ENCODE measurements at places on chromosomes 16 and 17. TPM values are rescaled to one million over a fixed set of nuclear protein-coding genes. Genes with fewer than 3 reads are reported as not detected.

DNA sequence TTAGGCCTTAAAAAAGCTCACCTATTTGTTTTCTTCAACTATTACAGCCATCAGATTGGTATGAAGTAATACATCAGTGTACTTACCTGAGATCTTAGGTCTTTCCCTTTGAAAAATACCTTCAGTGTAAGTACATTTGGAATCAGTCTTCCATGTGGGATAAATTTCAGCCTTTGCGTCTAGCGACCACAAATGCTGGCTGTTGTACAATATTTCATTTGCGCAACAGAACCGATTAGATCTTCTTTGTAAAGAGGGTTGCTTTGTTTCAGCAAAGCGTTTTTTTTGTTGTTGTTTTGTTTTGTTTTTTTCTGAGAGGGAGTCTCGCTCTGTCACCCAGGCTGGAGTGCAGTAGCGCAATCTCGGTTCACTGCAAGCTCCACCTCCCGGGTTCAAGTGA lies 394.0 kb downstream of the CPPED1 start:
- H3K27me3 ChIP-seq = no peaks in the 10 kb centered on the region
- H3K27ac ChIP-seq = no peak overlapping the region
- no peak overlapping the region for H3K4me3 ChIP-seq
- no peaks in the 10 kb centered on the region for H3K4me1 ChIP-seq
- no peaks in the 10 kb centered on the region for H3K36me3 ChIP-seq

GRCh38 chr17:58324409-58325288 lies 3.9 kb downstream of the TSPOAP1 start:
- H3K27me3 ChIP-seq = no peaks in the 10 kb centered on the region
- peaks cover 8% of the 10 kb centered on the region for H3K4me1 ChIP-seq

DNA sequence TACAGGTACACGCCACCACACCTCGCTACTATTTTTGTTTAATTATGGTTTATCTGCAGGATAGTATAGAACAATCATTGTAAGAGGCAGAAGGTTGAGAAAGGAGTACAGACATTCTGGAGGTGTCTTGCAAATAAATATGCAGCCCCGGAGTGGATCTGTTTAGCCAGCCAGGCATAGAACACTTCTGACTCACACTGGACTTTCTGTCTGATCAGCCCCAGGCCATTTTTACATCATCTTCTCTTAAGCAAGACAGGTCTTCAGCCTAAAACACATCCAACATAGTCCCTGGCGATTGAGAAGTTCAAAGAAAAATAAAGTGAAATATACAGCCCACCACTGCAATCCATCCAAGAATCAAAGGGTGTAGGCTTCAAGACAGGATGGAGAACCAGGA lies 81.4 kb downstream of the XYLT1 start:
- no peak for DNase-seq
- H3K36me3 ChIP-seq = no peaks in the 10 kb centered on the region
- H3K27me3 ChIP-seq = no peaks in the 10 kb centered on the region
- no peak overlapping the region for H3K27ac ChIP-seq
- no peak overlapping the region for H3K4me3 ChIP-seq

- peak overlapping the region; percentile 96 for H3K4me3 ChIP-seq
- H3K36me3 ChIP-seq = no peaks in the 10 kb centered on the region
- peak overlapping the region; percentile 88 for H3K27ac ChIP-seq
- no peaks in the 10 kb centered on the region for H3K27me3 ChIP-seq
- peaks cover 28% of the 10 kb centered on the region for H3K4me1 ChIP-seq
Measured at GRCh38 chr17:64262198-64262999, 661 bp downstream of the TEX2 start.

DNA sequence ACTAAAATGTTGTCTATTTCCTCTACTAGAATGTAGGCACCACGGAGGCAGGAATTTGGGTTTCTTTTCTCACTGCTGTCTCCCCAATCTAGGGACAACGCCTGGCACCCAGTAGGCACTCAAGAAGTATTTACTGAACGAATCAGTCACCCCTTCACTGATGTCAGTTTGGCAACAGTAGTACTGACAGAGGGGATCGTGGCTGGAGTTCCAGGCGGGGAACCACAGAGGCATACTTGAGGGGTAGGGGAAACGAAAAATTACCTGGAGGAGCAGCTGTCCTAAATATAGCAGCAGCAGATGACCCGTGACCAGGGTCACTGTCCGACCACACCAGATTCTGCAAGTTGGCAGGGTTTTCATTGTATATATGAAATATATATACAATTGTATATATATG lies 33.3 kb downstream of the TRIM25 start:
- H3K4me1 ChIP-seq = no peaks in the 10 kb centered on the region
- H3K36me3 ChIP-seq = no peaks in the 10 kb centered on the region
- no peak overlapping the region for H3K4me3 ChIP-seq
- no peak for DNase-seq

DNA sequence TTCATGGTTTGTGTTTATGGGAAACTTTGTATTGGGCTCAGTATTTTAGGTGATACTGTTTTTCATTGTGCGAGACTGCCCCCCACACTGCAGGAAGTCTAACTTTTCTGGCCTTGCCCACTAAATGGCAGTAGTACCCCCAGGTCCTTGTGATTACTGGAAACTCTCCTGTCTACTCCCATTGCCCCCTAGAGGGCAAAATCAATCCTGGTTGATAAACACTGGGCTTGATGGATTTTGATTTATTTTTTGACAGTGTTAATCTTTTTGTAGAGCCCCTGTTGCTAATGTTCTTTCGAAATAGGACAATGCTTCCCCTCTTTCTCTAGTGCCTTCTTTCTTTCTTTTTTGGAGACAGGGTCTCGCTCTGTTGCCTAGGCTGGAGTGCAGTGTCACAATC lies 15.5 kb downstream of the METTL9 start:
- no peaks in the 10 kb centered on the region for H3K27me3 ChIP-seq
- no peak overlapping the region for H3K27ac ChIP-seq
- H3K4me1 ChIP-seq = peaks cover 21% of the 10 kb centered on the region

GRCh38 chr16:70800311-70800710 lies 647 bp downstream of the VAC14 start:
- no peak overlapping the region for H3K27ac ChIP-seq
- H3K36me3 ChIP-seq = no peaks in the 10 kb centered on the region
- H3K4me1 ChIP-seq = peaks cover 27% of the 10 kb centered on the region
- no peak for DNase-seq

DNA sequence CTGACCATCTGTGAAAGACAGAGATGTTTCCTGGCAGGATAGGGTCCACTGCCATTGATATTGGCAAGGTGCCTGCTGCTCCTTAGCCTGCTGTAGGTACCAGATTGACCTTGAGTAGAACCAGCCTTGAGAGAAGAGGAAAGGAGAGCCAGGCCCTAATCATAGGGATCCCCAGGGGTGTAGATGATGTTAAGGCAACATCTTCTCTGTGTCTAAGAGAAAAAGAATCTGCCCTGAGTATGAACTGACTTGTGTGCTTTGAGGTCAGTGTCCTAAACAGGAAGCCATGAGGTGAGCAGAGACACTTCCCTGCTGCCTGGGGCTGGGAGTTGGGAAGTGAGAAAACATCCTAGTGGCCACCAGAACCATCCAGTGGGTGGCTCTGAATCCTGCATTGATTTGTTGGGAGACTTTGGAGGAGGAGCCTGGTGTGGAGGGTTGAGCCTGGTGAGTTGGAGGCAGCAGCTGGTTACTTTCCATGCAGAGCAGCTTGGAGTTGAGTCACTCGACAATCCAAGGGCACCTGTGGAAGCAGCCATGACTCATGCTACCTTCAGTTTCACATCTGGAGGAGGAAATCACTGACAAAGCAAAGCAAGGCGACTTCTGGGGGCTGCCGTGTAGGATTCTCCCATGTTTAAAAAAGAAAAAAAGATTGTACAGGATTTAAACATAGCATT lies 47.8 kb downstream of the BMERB1 start:
- no peak overlapping the region for H3K4me3 ChIP-seq
- peak overlapping the region; percentile 62 for H3K27ac ChIP-seq
- H3K36me3 ChIP-seq = no peaks in the 10 kb centered on the region
- no peaks in the 10 kb centered on the region for H3K4me1 ChIP-seq

The KRT14 gene
- not detected for total RNA-seq

The WSCD1 gene
- total RNA-seq = 8.0 TPM

The ITGB4 gene
- total RNA-seq = 19.7 TPM

The NR1D1 gene
- total RNA-seq = 9.9 TPM

The GCGR gene
- not detected for total RNA-seq

The CPPED1 gene
- total RNA-seq = 17.2 TPM
